ENCODE measurements at places on chromosomes 5 and 9. TPM values are rescaled to one million over a fixed set of nuclear protein-coding genes. Genes with fewer than 3 reads are reported as not detected.

GRCh38 chr5:158235159-158235547 is 376.2 kb upstream of the CLINT1 start:
- no peak for DNase-seq

GRCh38 chr5:102888483-102888882 is 133.4 kb downstream of the PAM start:
- DNase-seq, result no peak

GRCh38 chr5:26518065-26518464 is 520.3 kb downstream of the CDH9 start:
- no peak for DNase-seq

GRCh38 chr5:160685695-160686094 is 166.3 kb downstream of the ATP10B start:
- no peak for DNase-seq

- DNase-seq, result no peak
These were observed 19.1 kb upstream of the KCNMB1 start for GRCh38 chr5:170408226-170408625.

ABO gene
- not detected for polyA plus RNA-seq
